ENCODE measurements at places on chromosomes 3 and 15.

GRCh38 chr3:140276703-140277102 lies 341.7 kb downstream of the CLSTN2 start:
- no peak for DNase-seq

DNA sequence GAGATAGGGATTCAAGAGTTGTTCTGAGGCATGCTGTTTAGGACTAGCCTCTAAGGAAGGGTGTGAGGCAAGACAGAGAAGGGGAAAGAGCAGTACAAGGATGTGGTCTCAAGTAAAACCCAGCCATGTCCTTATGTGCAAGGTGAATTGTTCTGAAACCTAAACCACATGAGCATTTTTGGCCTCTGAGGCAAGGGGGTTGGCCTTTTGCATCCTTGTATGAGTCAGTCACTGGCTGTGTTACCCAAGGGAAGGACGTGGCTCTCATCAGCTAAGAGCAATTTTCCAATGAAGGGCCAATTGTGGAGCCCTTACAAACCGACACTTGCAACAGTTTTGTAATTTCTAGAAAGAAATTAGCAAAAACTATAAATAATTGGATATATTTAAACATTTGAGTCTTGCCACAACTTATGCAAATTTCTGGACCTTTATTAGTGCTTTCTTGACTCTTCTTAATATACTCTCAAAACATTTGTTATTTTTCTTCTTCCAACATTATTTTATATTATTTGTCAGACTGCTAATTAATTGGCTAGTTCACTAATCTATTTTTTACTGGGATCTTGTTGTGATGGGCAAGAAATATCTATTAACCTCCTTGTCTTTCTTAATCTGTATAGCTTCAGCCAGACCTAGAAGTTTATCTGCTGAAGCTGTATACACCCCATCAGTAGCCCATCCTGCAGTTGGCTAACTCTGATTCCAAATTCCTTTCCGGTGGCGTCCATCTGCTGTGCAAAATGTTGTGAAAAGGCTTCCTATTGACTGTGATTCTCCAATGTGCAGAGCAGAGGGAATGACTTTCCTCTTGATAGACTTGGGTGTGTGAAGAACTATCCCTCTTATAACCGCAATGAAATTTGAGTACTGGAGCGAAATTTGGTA lies 97.7 kb upstream of the P2RY1 start:
- DNase-seq, result peak; percentile 2

DNA sequence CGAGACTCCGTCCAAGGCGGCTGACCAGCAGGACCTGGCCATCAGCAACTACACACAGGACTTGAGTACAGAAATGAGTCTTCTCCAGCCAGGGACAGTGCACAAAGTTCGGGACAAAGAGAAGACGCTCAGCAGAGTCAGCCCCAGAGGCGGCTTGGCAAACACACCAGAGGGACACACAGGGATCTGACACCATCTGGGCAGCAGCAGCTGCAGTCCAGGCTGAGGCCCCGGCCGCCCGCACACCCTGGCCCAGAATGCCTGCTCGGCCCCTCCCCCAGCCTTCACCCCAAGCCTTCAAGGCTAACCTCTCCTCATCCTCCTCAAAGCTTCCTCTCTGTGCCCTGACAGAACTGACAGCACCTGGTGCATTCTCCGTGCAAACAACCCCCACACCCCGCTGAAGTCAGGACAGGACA lies 61.1 kb downstream of the XXYLT1 start:
- no peak for DNase-seq

DNA sequence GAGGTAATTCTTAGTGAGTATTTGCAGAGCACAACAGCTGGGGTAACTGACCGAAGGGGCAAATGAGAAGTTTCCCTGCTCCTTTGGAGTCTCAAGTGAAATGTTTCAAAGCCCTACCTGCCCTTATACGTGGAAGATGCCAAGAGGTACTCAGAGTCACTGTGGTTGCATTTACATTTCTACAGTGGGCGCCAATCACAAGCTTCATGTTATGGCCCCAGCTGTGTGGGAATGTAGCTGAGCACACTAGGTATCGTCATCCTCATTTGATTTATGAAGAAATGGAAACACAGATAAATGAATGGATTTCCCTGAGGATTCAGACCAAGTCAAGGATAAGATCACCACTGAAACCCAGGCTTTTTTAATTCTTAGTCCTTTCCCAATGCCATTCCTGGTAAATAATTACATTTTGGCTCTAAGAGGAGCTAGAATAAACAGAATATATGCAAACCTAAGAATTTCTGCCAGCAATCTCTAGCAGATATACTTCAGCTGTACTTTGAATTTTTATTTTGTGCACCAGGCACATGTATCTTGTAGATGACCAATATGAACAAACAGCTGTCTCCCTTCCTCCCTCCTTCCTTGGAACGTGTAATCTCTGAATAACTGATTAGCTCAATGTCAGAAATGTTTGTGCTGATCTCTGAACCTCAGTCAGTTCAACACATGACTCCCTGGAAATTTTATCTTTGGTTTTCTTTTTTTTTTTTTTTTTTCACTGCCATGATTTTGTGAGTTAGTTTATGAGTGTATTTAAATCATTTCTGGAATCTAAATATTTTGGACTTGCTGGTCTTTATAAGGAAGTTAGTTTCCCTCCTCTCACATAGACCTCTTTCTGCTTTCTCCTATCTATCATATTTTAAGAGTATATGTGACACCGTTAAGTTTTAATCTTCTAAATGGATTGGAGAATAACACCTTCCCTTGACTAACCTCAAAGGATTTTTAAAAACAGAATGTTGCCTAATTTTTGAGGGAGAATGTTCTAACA lies 69.2 kb downstream of the MAP2K5 start:
- no peak for DNase-seq

DNA sequence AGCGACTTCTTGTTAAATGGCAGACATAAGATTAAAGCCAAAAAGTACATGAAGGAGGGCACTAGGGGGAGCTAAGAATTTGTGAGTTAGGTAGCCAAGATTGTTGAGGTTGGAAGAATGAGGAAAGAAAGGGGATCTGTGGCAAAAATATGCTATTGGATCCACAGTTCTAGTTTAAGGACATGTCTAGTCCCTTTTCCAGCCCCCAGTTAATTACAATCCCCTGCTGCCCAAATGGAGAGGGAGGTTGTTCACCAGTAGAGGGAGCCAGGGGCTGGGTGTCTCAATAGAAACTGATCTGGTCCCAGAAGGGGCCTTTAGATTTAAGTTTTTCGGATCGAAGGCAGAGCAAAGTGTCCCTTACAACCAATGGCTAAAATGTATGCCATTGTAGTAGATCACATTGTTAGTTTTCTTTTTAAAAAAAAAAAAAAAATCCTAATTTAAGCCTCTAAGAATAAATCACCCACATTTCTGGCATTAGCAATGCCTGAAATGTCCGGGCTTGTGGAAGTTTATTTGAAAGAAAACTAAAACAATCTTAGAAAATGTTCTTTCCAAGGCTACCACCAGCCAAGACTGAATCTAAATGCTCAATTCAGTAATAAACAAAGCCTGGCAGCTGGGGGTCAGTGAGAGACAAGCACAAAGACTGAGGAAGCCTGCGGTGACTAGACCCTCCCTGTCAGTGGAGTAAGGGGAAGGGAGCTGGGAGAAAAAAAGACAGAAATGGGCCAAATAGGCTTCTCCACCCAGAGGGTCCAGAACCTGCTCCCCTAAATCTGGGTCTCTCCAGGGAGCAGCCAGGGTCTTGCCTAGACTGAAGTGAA lies 7.1 kb downstream of the COL8A1 start:
- no peak for DNase-seq

DNA sequence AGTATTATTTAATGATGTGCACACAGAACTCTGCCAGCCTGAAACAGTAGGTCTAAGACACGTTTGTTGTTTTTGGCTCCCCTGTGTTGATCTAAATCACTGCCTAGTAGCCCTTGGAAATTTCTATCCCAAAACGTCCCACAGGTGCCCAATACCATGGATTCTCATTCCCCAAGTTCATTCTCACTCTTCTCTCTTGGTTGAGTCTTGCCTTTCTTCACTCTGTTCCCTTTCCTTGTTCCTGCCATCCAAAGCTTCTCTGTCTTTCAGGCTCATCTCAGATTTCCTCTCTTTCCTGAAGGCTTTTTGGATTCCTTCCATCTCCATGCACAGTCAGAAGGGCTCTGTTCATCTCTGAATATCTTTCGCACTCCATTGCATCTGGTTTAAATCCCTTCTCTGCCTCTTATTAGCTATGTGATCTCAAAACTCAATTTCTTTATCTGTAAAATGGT lies 54.2 kb downstream of the PPARG start:
- no peak for DNase-seq

DNA sequence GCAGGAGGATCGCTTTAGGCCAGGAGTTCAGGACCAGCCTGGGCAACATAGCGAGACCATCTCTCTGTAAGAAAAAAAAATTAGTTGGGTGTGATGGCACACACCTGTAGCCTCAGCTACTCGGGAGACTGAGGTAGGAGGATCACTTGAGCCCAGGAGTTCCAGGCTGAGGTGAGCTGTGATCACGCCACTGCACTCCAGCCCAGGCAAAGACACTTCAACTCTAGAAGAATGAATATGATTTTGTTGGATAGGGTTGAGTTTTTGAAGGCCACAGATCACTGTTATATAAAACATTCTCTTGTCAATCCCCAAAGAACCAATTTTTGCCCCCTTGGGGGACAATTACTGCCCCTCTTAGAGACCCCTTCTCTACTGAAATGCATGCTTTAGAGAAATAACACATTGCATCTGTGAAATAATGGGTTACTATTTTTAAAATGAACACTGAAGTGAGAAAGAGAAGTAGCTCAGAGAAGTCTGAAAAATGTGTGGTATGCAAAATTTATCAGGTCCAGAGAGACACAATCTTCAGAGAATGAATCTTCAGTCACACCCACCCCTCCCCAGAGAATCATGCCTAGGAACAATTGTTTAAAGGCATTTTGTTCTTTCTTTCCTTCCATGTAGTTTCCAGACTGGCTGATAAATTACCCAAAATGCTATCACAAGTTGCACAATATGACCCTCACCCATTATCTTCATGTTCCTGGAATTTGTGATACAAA lies 42.7 kb downstream of the METTL6 start:
- DNase-seq, result no peak

GRCh38 chr15:70274255-70274880 lies 176.7 kb upstream of the TLE3 start:
- no peak for DNase-seq

- DNase-seq, result no peak
Observed at GRCh38 chr15:50939911-50940310, 31.4 kb downstream of the AP4E1 start.

Measured in HFF-Myc (cell line).